Stimulated activated CD8-positive, alpha-beta memory T cell treated with anti-CD3 and anti-CD28 coated beads, Interleukin-7, amount 100 ng/mL, for 1 hour (primary cell): ENCODE measurements at places on chromosomes 12 and 14.

DNA sequence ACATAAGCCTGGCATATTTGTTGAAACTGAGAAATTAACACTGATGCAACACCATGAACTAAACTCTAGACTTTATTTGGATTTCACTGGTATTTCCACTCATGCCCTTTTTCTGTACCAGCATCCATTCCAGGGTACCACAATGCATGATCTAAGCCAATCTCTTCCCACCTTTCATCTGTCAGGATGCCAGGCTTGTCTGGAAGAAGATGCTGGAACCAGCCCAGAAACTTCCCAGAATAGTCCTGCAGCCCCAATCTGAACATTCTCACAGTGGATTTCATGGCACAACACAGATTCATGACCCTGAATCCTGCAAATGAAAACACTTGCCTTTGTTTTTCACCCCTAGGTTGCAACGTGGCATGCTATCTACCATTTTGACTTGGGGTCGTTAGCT is 189.3 kb upstream of the LHX5 start:
- DNase-seq, result no peak

GRCh38 chr12:113577464-113578129 is 105.9 kb upstream of the LHX5 start:
- no peak for DNase-seq

DNA sequence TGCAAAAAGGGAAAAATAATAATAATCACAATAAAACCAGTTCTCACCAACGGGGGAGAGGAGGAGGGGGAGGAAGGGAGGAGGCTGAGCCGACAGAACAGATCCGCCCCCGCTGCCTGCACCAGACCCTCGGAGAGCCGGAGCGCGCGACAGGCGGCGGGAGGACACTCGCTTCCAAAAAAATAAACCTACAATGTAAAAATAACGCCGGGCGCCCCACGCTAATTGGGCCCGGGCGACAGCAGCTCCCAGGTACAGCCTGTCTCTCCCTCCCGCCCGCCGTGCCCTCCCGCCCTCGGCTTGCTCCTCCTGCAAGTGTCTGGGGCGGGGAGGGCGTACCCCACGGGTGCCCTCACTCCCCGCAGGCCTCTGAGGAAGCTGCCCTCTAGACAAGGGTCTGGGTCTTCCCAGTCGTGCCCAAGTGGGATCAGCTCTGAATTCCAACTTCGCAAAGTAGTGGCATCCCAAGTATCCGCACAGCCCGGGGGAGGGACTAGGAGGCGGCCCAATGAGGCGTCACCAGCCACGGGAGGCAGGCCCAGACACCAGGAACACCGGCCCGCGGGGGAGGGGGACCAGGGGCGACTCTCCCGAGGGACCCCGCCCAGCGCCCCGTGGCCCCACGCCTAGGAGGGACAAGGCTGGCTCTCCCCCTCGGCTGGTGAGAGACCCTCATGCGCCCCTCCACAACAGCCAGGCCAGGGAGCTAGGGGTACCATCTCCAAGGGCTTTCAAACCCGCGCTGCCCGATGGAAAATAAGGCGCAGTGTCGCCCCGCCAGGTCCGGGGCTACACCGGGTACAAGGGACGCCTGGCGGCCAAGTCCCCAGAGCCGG is 1.0 kb downstream of the NCOR2 start:
- peak; percentile 35 for DNase-seq

- DNase-seq, result peak; percentile 58
Observed at GRCh38 chr14:24329736-24330135, 5.1 kb downstream of the ADCY4 start.

- DNase-seq, result no peak
Observed at GRCh38 chr14:77302926-77303325, 17.8 kb downstream of the POMT2 start.

GRCh38 chr12:124194893-124195566 is 99.9 kb upstream of the RFLNA start:
- no peak for DNase-seq

GRCh38 chr12:66331814-66332213 is 29.5 kb downstream of the HELB start:
- no peak for DNase-seq

DNA sequence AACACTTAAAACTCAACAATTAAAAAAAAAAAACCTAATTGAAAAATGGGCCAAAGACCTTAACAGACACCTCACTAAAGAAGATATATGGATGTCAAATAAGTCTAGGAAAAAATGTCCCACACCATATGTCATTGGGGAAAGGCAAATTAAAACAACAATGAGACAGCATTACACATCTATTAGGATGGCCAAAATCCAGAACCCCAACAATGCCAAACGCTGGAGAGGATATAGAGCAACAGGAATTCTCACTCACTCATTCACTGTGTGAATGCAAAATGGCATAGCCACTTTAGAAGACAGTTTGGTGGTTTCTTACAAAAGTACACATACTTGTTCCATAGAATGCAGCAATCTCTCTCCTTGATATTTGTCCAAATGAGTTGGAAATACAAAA is 173.7 kb downstream of the SLC25A21 start:
- no peak for DNase-seq

DNA sequence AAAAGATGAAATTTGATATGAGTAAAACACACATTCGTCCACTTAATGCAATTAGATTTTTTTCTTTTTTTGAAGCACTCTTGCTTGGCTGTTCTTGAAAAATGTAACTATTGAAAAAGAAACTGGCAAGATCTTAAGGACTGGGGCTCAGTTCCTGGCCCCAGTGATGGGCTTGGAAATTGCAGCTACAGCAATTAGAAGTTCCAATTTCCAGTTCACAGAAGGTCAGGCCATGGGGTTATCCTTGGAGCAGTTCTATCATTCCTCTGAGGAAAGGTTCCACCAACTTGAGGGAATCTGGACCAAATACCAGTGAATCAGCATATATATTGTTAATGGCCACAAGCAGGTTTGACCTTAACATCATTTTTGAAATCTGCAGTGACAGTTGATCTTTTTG is 18.9 kb downstream of the IGF1 start:
- no peak for DNase-seq

GRCh38 chr12:93126069-93126474 is 197.0 kb upstream of the EEA1 start:
- DNase-seq, result no peak

- DNase-seq, result no peak
Observed at GRCh38 chr12:50221228-50222008, 54.2 kb upstream of the CERS5 start.

- no peak for DNase-seq
Observed at GRCh38 chr12:63997198-63997597, 152.7 kb downstream of the SRGAP1 start.

GRCh38 chr12:122989225-122989839 is 8.9 kb downstream of the ARL6IP4 start:
- DNase-seq, result no peak

DNA sequence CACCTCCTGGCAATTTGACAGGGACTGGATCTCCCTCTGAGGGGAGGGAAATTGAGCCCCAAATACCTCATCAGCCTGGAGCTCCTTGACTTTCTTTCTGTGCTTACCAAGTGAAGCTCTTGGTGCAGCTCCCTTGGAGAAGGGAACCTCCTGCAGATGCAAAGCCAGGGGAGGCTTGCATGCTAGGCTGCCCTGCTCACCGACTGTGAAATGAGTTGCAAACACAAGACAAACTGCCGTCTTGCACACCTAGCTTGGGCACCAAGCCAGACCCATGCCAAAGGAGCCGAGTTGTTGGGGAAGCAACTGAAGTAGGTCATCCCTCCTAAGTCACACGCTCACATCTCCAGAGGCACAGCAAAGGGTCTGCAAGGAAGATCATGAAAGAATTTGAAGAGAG is 95.2 kb downstream of the GTF2A1 start:
- no peak for DNase-seq

- no peak for DNase-seq
Observed at GRCh38 chr12:15858353-15858752, 23.8 kb upstream of the STRAP start.

DNA sequence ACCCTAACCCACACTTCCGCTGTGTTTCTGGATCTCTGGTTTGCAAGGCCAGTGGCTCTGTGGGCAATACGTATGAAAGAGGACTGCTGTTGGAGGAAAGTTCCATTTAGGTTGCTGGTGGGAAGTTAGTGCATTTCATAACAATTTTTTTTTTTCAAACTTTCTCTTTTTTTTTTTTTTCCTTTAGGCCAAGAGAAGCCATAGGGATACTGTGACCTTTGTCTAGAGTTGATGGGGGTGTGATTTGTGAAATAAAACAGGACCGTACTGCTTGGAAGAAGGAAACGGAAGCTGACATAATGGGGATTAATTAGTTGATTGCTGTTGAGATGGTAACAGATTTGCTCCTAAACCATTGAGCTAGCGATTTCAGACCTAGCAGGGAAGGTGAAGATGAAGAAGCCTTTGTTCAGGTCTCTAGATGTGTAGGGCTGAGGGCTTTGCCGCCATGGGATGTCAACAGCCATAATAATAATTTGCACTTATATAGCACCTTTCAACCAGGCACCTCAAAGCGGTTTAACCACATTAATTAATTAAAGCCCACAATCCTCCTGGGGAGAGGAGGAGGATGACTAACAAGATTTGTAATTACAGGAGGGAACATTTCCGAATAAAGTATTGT is 315.3 kb downstream of the ZFP36L1 start:
- DNase-seq, result no peak

GRCh38 chr12:5097786-5098185 is 54.1 kb downstream of the KCNA5 start:
- no peak for DNase-seq

- no peak for DNase-seq
Observed at GRCh38 chr12:52614381-52615207, 3.8 kb downstream of the KRT73 start.

- no peak for DNase-seq
Observed at GRCh38 chr12:31491841-31492598, 98.9 kb downstream of the DENND5B start.

- DNase-seq, result no peak
Observed at GRCh38 chr14:76644855-76645518, 116.3 kb upstream of the VASH1 start.

GRCh38 chr12:16119618-16120415 is 157.7 kb downstream of the SLC15A5 start:
- DNase-seq, result no peak

GRCh38 chr12:91871751-91872150 is 273.9 kb downstream of the BTG1 start:
- no peak for DNase-seq

DNA sequence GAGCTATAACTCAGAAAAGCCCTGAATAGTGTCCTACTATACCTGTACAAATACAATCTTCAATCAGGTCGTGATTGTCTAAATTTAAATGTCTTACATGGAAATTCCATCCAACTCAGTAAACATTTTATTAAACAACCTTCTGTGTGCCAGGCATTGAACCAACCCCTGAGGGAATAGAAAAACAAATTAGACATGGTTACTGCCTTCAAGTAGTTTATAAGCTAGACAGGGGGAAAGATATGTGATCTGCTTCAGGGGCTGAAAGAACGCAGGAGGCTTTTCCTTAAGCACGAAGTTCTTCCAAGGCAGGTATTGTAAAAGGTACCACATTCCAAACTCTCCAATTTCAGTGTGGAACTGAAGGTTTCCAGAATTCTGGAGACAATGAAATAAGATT is 39.7 kb upstream of the STAB2 start:
- DNase-seq, result no peak

DNA sequence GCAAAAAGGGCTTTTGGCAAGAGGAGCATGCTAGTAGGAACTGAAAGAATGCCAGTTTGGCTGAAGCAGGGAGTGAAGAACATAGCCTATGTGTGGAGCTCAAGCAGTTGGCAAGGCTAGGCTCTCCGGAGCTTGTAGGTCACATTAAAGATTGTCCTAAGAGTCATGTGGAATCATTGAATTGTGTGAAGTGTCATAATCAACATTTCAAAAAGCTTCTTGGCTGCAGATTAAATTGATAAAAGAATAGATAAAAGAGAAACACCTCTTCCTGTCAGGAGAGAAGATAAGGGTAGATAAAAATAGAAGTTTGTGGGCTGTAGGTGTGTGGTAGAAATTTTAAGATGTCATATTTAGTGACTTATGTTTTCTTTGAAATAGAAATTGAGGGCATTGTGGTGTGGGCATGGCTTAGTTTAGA is 36.1 kb downstream of the CPSF6 start:
- no peak for DNase-seq

DNA sequence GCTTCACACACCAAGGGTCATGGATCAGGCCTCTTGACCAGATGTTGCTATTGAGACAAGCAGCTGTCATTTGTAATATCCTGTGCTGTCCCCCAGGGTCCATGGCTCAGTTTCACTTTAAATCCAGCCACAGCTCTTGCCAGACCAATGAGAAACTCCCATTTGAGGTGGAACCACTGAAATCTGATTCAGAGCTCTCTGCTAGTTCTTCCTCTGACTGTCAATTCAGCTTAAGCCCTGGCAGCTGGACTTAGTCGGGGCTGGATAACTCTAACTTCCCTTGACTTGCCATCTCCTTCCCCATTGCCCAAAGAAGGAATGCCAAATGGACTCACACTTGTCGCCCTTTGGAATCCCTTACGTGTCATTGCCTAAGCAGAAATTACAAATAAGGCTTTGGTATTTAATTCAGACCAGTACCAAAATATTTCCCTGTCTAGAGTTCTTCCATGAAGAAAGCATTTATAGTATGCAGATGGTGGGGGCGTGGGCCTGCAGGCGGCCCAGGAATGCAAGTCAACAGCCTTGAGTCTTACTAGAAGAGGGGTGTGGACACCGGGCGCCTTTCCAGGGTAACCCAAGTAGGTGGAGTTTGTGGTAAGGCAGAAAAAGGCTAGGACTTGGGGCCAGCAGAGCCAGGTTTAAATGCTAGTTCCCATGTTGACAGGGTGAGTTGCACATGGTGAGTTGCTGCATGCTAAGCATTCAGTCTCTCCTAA is 96.9 kb upstream of the TMPO start:
- no peak for DNase-seq

DNA sequence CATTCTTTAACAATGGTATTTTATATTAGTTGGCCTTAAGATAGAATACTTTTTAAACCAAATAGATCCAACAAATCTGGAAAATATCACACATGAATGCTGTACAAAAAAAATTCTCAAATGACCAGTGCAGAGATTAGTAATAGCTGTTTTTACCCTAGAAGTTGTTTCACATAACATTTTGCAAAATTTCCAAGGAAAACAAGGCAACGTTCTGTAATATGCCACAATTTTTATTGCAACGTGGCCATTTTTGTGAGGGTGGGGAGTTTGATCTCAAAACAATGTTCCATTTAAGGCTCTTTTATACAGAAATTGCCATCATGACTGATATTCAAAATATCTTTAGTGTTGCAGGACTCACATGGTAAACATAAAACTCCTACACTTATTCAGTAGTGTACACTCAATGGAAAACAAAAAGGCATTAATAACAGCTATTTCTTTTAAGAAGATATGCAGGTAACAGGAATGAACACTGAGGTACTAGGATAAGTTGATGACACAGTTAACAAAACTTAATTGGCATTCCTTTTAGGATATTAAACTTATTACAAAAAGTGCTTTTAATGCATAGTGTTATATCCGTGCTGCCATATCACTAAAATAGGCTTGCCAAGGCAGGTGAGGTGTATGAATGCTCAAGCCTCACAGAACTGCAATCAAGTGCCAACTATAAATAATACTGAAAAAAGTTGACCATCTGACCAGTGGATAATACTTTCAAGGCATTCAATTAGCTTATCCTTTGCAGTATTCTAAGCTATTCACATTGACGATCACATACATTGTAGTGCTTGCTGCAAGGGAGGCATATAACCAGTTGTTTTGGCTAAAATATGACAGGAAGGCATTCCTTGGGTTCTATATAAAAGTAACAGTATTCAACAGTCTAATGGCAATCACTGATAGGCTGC is 2.3 kb downstream of the CFL2 start:
- DNase-seq, result no peak

- no peak for DNase-seq
Observed at GRCh38 chr14:92974541-92975345, 51.8 kb downstream of the CHGA start.
